Activated CD4-positive, alpha-beta T cell treated with anti-CD3 and anti-CD28 coated beads, Interleukin-2, amount 10 ng/mL, durations not matched to agents 7 days and 5 days (primary cell): ENCODE measurements at places on chromosomes 12 and 14. TPM values are rescaled to one million over a fixed set of nuclear protein-coding genes. Genes with fewer than 3 reads are reported as not detected.

Gene OGFOD2
- total RNA-seq = 25.3 TPM

Gene SUOX
- 3.5 TPM for total RNA-seq

Gene DACT1
- 1.2 TPM for total RNA-seq

Gene FOXN4
- not detected for total RNA-seq

Gene MYBPC1
- not detected for total RNA-seq

Gene KLHDC1
- total RNA-seq = 2.5 TPM

Gene RAB21
- 81.7 TPM for total RNA-seq

Gene GNG2
- 260 TPM for total RNA-seq

Gene CEBPE
- 0.67 TPM for total RNA-seq

Gene KRT3
- not detected for total RNA-seq

Gene LMNTD1
- total RNA-seq = not detected

Gene DHRS1
- total RNA-seq = 31.7 TPM

Gene FAM90A1
- total RNA-seq = 0.15 TPM

Gene NPFF
- total RNA-seq = not detected

Gene ACOT4
- 1.6 TPM for total RNA-seq

Gene ANO4
- not detected for total RNA-seq

Gene FLVCR2
- 6.2 TPM for total RNA-seq

Gene AMDHD1
- 1.4 TPM for total RNA-seq

Gene NGB
- not detected for total RNA-seq

Gene SOX5
- not detected for total RNA-seq

Gene GDF3
- total RNA-seq = not detected
